DMS 273 treated with DMSO at 0.1 percent for 48 hours (cell line): ENCODE measurements at places on chromosomes 12 and 14.

- no peak for DNase-seq
Observed at GRCh38 chr12:9797722-9798619, 29.3 kb upstream of the KLRF1 start.

DNA sequence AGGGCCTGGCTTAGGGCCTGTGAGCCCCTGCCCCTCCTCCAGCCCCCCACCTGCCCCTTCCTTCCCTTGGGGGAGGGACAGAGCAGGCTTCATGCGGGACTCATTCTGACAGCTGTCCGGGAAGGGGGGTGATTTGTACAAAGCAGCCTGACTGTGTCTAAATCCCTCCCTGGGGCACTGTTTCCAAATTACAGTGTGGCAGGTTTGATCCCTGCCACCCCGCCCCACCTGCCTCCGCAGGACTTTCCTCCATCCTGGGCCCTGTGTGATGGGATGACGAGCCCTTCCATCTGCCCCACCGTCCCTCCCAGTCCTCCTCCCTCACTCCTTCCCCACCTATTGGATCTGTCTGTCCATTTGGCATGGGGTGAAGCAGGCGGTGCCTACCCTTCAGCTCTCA is 363.9 kb downstream of the BCL11B start:
- DNase-seq, result no peak

DNA sequence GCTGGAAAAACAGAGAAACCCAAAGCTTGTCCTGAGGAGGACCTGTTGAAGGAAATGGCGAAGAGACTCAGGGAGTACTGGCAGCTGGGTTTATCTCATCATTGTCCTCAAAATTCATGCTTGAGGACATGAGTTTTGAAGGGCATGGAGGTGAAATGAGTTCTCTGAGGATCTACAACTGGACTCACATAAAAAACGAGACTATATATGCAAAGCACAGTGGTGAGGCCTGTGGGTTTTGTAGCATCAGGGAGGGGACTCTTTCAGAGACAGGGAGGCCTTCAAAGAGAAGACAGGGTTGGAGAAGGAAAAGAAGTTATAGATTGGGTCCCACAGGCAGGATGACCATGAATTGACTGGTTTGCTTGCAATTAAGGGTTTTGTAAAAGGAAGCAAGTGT is 71.3 kb upstream of the SCN8A start:
- DNase-seq, result no peak

DNA sequence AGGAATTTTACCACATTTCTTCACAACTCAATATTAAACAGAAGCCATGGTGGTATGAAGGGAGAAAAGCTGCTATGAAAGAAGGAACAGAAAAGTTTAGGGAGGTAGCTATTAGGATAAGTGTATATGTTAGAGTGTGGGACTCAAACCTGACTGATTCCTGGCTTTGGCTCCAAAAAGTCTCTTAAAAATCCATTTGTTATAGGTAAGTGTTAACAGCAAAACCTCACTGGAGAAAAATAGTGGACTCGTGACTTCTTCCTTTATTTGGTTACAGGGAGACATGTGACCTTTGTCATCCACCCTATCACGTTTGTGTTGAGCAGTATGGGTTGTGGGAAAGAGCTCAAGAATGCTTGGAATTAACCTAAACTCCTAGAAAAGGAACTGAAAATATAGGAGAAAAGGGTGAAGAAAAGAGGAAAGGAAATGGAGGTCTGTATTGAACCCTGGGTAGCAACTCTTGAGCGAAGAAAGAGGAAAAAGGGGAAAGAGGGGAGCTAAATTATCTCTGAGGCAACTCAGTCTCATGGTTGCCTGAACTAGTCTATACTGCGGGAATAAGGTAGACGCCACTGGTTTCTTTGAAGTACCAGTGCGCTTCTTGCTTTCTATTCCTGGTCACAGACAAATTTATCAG is 3.6 kb upstream of the EID3 start:
- no peak for DNase-seq

DNA sequence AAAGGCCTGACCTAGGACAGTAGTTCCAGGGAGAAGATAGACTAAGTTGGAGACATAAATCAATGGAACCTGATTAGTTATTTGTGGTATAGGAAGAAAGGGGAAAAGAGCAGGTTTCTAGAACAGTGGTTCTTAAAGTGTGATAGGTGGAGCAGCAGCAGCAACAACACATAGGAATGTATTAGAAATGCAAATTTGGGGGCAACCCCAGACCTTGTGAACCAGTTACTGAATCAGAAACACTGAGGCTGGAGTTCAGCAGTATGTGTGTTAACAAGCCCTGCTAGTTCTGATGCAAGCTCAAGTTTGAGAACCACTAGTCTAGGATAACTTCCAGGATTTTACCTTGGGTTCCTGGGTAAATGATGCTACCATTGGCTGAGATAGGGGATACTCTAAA is 308.7 kb downstream of the EMP1 start:
- no peak for DNase-seq

DNA sequence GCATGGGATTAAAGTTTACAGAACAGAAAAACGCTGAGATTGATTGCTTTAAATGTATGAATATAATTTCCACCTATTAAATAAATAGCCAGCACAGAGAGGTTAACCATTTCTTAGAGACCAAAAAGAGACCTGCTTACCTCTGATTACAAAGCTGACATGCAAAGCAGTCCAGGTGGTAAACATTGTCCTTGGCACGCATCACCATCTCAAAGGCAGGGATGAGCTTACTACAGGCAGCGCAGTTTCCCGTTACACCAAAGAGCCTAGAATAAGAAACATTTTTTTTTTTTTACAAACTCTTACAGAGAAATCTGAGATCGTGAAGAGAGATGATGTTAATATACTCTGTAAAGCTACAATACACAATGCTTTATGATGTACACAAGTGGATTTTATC is 45.7 kb downstream of the LMO3 start:
- no peak for DNase-seq

DNA sequence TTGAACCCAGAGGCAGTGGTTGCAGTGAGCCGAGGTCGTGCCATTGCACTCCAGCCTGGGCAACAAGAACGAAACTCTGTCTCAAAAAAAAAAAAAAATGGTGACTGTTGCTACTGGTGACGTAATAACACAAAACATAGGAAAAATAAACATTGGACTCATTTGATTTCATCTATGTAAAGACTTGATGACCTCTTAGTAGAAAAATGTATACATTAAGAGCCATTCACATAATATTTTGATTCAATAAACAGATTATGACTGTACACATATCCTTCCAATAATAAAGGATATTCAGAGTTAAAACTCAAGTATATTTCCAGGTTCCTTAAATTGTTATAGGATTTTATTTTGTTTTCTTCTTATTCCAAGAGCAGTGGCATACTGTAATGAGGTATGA is 65.7 kb upstream of the AEBP2 start:
- DNase-seq, result no peak

DNA sequence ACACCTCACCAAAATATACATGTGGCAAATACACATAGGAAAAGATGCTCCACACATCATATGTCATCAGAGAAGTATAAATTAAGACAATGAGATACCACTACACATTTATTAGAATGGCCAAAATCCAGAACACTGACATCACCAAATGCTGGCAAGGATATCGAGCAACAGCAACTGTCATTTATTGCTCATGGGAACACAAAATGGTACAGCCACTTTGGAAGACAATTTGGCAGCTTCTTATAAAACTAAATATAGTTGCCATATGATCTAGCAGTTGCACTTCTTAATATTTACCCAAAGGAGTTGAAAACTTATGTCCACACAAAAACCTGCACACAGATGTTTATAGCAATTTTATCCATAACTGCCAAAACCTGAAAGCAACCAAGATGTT is 7.0 kb upstream of the KCNK13 start:
- DNase-seq, result no peak

GRCh38 chr14:78829274-78829673 is 659.1 kb downstream of the NRXN3 start:
- no peak for DNase-seq

- DNase-seq, result no peak
Observed at GRCh38 chr12:52359621-52360061, 7.6 kb downstream of the KRT85 start.

- DNase-seq, result no peak
Observed at GRCh38 chr14:89240414-89240813, 176.6 kb downstream of the FOXN3 start.

GRCh38 chr14:70685474-70686197 is 43.9 kb downstream of the TTC9 start:
- DNase-seq, result no peak

GRCh38 chr12:62635649-62636048 is 169.0 kb downstream of the MON2 start:
- DNase-seq, result no peak

- no peak for DNase-seq
Observed at GRCh38 chr12:70581208-70581607, 56.0 kb downstream of the PTPRB start.

DNA sequence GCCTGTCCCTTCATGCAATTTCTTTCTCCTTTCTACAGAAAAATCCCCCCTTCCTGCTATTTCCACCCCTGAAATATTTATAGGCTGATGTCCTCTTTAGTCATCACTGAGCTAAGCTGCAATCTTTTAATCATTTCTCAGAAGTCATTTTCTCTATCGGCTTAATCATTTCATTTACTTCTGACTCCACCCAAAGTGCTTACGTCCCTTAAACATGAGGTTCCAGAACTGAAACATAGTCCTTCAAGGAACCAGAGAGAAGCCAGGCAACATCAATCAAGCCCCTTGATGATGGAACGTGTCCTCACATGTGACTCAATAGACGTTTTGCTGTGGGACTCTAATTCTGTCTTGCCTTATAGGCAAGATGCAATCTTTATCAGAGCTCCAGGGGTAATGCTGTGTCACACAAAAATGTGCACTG is 148.7 kb upstream of the KRR1 start:
- no peak for DNase-seq

DNA sequence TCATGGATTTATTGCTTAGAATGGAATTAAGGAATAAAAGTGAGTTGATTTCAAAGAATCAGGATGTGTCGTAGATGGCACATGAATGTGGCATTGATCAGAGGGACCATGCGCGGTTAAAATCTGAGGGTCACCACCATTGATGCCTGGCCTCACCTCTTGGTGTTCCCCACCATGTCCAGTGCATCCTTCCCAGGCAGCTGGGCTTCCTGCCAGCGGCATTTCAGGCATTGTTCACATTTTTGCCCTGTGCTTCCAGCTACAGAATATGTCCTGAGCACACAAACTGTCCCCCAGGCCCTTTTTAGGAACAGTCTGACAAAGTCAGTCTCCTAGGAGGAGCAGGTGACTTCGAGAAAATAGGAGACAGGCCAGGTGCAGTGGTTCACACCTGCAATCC is 42.0 kb upstream of the TSPAN9 start:
- no peak for DNase-seq

GRCh38 chr12:79690142-79690637 is 574 bp downstream of the PAWR start:
- DNase-seq, result no peak

- peak; percentile 50 for DNase-seq
Observed at GRCh38 chr14:29548948-29549370, 378.7 kb downstream of the PRKD1 start.

GRCh38 chr14:102320033-102320660 is 601 bp downstream of the ZNF839 start:
- no peak for DNase-seq

DNA sequence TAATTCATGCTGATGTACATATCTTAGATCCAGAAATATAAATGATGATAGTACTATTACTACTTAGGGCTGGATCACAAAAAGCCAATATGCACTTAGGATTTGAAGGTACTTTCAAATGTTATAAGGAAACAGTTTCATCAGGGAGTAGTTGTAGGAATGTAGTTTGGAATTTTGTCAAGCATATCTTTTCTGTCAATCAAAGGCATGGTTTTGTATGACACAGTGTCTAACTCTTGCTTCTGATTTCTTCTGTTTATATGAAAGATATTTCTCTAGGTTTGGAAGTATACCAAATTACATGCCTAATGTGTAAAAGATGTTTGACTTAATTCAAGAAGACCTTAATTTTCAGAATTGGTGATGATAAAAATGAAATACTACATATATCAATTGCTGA is 135.7 kb downstream of the RAD51B start:
- no peak for DNase-seq

GRCh38 chr12:124024263-124024678 is 51.3 kb downstream of the ZNF664 start:
- DNase-seq, result no peak

- no peak for DNase-seq
Observed at GRCh38 chr12:32595251-32595650, 83.8 kb upstream of the DNM1L start.

GRCh38 chr12:125049093-125049458 is 16.2 kb upstream of the AACS start:
- DNase-seq, result no peak

DNA sequence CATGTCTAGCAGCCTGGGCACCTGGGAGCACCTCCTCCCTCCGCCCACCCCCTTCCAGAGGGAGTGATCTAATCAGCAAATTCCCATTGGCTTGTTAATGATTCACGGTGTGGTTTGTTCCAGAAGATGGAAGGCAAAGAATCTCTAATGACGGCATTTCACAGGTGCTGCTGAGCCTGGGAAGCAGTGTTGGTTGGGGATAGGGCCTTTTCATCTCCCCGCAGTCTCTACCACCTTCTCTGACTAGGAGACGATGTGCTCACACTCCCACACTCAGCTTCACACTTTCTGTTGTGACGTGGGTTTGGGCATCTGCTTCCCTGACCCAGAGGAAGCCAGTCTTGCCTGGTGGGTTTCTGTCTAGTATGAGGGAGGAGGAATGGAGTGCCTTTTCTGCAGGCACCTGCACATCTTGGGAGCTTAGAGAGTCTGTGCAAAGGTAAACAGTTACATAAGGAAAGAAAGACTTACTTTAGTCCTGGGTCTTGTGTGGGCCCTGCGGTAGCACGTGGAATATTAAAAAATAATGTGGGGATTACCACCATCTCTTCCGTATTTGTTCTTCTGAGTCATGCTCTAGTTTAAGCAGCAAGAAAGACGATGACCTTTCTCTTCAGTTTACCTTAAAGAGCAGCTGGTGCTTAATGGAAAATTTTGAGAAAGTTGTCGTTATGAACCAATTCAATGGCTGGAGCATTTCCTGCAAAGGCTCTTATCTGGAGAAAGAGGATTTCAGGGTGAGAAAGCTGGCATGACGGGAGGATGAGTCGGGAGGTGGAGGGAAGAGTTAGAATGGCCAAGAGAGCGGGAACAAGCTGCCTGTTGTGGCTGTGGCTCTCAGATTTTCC is 70.6 kb upstream of the ARHGAP5 start:
- DNase-seq, result no peak

DNA sequence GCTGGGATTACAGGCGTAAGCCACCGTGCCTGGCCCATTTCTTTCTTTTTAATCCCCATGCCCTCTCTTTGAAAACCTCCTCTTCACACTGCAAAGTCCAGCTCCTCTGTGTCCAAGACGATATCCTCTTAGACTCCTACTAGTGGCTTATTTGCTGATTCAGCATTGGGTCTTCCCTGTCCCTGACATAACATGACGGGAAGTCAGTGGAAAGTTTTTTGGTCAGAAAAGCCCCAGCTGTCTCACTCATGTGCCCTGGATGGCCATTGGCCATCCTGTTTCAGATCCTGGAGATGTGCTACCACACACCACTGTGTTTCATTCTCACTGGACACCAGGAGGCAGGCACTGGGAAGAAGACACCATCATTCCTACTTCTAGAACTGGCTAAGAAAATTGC is 102.6 kb upstream of the MED13L start:
- no peak for DNase-seq

GRCh38 chr14:100215330-100215885 is 23.5 kb upstream of the YY1 start:
- no peak for DNase-seq

GRCh38 chr12:93059925-93060665 is 131.0 kb upstream of the EEA1 start:
- no peak for DNase-seq

- no peak for DNase-seq
Observed at GRCh38 chr12:50261654-50262053, 21.7 kb downstream of the LIMA1 start.
